Kidney tubule cell (primary cell): ENCODE measurements at places on chromosomes 6 and 20.

GRCh38 chr6:17998003-17998402, 10.6 kb upstream of the KIF13A start:
- DNase-seq: no peak

- DNase-seq: no peak
These were observed 32.1 kb upstream of the ID4 start for GRCh38 chr6:19805129-19805481.

DNA sequence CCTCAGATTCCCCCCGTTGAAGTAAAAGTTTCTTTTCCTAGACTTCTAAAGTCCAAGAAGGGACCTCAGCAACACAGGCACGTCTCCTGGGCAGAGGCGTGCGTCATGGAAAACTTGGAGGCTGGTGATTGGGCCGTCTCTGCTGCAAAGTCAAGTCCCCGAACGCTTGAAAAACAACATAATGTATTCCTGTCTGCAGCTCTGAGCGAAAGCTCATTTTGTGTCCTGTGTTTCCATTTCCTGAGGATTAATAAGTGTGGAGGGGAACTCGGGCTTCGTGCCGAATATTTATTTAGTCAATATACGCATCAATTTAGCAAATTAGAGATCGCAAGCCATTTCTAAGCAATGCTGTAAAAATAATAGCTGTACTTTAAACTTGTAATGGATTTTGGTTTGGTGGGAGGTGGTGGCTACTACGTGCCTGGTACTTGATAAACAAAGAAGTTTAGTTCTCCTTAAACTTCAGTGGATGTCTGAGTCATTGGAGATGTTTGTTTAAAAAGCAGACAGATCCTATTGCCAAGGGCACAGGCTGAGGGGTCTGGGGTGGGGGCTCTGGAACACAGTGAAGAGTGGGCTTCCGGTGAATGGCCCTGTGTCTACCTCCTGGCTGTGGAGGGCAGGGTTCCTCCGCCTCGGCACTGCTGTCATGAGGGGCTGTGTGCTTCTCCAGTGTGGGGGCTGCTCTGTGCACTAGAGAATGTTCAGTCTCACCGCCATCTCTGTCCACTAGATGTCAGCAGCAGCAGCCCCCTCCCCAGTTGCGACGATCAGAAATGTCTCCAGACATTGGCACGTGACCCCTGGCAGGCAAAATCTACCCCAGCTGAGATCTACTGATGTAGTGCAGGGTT, 21.8 kb downstream of the PCK1 start:
- DNase-seq: peak; percentile 35

DNA sequence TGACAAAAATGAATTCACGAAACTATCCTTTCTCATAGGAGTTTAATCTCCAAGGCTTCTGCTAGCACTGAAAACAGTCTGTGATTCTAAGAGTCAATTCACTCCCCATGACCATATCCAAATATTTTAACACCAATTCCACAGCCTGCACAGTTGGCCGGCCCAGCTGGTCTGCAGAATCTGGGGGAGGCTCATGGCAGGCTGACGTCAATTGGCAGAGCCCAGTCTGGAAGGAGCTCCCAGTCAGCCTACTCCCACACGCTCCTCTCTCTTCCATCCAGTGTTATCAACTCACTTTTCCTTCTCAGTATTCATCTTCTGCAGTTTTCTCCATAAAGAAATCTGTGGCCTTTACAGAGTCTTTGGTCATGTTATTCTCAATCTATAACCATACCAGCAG, 111.0 kb downstream of the TBXT start:
- no peak for DNase-seq
